ENCODE measurements at places on chromosomes 5 and 9.

- DNase-seq = peak; percentile 80
Measured at GRCh38 chr5:149518620-149519019, 32.6 kb downstream of the CSNK1A1 start.

- no peak for DNase-seq
Measured at GRCh38 chr9:98132806-98133631, 14.0 kb upstream of the TRIM14 start.

DNA sequence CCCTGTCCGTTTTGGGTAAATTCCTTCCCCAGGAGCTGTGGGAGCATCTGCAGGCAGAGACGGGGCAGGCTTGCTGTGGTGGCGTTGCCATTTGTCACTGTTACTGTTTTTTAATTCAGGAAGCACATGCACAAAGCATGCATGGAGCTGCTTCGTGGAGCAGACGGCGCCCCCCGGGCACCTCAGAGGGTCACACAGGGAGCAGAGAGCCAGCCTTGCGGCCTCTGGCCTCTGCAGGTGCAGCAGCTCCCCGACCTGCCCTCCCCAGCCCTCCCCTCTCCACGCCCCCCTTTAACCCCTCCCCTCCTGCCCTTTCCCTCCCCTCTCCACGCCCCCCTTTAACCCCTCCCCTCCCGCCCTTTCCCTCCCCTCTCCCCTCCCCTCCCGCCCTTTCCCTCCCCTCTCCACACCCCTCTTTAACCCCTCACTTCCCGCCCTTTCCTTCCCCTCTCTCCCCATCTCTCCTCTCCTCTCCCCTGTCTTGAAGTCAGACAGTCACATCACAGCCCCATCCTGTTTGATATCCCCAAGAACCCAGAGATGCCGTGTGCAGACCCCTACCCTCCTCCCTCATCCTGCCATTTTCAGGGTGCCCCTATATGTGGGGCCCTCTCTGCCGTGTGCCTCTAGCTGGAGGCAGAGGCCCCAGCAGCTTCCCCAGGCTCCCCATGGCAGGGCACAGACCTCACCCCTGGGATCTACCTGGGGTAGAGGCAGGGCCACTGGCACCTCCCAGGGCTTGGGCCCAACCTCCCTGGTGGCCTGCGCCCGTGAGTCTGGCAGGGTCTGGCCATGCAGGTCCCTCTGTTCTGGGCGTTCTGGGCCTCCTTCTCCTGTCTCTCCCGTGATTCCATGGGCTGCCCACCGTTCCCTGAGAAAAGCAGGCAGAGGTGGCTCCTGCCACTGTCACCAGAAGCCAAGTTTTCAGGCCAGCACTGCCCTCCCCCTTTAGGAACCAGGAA lies 29.6 kb upstream of the UBAC1 start:
- peak; percentile 46 for DNase-seq

DNA sequence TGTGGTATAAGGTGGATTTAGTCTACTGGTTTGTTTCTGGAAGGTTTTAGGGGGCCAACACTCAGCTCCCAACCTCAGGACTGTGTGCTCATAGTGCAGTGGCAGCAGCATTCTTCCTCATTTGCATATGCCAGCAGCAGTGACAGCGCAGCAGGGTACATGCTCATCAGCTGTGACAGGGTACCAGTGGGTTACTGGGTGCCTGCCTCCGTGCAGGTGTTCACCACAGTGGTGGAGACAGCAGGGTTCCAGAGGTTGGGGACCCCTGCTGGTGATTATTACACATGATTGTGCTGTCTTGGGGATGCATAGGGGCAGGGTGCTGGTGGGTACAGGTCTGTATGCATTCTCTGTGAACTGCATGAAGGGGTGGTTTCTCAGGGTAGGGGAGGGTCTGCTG lies 45.5 kb upstream of the IFNE start:
- no peak for DNase-seq

DNA sequence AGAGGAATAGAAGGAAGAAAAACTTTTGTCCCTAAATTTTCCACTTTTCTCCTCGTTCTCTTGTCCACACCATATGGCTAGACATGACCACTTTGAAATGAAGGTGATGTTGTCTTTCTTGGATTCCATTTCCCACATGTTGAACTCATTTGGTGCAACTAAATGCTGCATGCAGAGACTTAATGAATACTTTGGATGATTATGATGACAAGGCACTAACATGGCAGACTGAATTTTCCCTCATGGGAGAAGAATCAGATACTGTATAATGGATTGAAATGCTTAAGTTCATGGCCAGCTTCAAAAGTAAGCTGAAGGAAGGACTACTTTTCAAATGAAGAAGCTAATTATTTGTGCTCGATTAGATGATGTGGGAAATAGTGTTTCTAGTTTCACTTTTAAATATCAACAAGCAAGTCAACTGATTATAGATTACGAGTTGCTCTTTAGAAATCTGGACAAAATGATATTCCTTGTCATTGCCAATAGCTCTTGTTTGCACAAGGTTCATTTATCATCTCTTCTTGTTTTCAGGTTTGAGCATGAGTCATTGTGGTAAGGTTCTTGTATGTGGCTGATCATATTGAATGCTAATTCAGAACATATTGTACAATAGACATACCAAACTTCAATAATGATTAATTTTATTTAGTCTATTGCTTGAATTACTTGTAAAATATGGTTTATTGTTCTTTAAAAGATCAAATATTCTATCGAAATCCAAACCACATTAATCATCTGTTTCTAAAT lies 501.3 kb upstream of the FTMT start:
- no peak for DNase-seq

GRCh38 chr9:134412298-134412711 lies 86.0 kb downstream of the RXRA start:
- no peak for DNase-seq

DNA sequence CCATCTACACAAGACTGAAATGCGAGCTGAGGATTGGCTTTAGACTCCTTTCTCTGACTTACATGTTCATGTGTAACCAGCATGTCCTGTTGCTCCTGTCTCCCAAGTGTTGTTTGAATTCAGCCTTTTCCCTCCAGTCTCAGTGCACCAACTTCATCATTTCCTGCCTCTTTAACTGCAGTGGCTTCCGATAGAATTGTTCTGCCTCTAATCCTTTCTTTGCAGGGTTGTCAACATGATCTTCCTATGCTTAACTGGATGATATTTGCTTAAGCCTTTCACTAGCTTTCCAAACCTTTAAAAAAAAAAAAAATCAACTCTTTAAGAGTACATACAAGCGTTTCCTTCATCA lies 6.7 kb upstream of the FYB1 start:
- DNase-seq = no peak

- DNase-seq = no peak
Measured at GRCh38 chr5:68071736-68072135, 143.8 kb upstream of the PIK3R1 start.
